ENCODE measurements at places on chromosomes 4 and X.

DNA sequence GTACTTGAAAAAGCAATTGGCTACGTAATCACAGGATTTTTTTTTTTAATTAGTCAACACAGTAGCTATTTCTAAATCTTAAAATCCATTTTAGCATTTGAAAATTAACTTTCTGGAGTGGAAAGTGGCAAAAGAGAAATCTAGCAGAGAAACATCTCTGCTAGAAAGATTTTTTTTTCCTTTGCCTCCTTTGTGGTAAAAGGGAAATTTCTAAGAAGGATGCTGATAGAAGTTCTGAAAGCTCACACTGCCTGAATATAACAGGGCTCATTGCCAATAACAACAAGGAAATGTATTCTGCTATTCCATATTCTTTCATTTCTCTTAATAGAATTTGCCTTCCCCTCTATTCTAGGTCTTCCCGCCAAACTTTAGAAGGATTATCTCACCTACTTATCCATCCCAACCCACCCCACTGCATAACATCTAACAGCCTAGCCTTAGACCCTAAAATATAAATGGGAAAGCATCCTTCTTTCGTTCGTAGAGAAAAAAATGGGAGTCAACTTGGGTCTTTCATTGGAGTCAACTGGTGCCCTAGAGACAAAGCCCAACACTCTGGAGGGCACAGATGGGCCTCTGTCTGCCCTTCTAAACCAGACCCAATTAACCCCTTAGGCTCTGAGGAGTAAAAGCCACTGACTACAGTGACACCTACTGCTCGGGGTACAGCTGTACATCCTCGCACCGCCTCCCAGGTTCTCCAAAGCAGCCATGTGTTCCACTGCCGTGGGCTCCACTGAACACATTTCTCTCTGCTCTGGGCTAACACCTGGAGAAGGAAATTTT is 103.9 kb downstream of the MAML3 start:
- DNase-seq: no peak
- no peak overlapping the region for H3K27ac ChIP-seq
- H3K4me3 ChIP-seq: no peak overlapping the region
- H3K27me3 ChIP-seq: no peaks in the 10 kb centered on the region

DNA sequence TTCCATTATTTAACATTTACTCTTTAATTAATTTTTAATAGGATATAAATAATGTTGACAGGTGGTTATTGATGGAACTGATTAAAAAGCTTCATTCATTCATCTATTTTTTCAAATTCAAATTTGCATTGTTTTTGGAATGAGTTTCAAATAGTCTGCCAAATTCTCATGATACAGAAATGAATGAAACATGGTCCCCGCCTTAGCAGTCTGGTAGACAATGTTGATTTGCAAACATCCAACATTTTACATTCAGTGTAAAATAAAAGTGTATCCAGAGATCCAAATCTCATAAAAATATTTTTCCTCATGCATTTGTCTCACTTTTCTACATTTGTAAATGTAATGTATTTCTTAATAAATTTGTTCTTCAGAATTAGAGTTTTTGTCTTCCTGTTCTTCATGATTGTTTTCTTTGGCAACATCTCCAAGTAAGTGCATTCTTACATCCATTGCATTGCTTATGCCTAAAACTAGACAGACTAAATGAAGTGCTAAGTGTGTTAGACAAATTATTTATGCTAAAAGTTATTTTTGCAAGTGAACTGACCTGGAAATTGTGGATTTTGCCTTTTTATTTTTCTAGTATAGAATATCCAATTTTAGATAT is 142.3 kb downstream of the PCDH18 start:
- no peaks in the 10 kb centered on the region for H3K36me3 ChIP-seq
- H3K4me1 ChIP-seq: no peaks in the 10 kb centered on the region
- no peak overlapping the region for H3K27ac ChIP-seq
- no peaks in the 10 kb centered on the region for H3K27me3 ChIP-seq
- H3K4me3 ChIP-seq: no peak overlapping the region
- DNase-seq: no peak

DNA sequence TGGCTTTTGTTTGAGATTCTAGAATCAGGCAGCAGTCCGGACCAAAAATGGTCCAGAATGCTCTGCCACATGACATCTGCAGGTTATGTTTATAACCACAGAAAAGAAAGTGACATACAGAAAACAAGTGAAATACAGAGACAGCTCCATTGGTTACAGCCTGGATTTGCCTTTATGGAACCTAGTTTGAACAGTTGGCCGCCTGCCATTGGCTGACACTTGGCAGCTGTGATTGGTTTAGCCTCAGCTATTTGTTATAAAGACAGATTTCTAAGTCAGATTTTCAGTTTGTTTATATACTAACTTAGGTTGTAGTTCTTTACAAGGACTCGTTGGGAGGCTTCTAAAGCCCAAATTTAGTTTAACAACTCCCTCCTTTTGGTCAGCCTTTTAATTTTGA is 40.8 kb upstream of the IL9R start:
- no peak overlapping the region for H3K4me3 ChIP-seq
- no peaks in the 10 kb centered on the region for H3K36me3 ChIP-seq
- peaks cover 7% of the 10 kb centered on the region for H3K4me1 ChIP-seq
- no peak for DNase-seq
- H3K27ac ChIP-seq: no peak overlapping the region

DNA sequence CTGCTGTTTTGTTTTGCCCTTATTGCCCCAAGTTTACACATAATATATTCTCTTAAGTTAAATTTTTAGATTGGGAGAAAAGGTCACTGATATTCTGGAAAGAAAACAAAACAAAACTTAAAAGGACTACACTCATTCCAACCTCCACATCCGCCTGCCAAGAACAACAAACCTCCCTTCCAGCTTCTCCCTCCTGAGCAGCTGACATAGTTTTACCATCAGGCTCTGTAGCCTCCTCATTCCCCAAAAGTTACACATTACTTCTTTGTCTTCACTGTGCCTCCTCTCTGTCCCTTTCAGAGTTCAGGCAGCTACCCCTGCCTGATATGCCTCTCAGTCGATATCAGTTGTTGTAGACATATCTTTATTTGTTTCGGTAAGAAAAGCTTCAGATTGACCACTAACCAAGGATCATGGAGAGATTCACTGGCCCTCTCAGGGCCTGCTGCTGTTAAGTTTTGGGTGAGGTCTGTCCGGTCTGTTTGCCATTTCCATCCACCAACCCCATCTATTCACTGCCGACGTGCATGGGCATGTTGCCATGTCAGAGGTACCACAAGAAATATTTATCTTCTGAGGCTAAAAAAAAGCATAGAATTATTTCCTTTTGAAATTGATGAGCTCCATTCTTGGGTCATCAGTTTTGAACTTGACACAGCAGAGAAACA is 164.1 kb downstream of the GASK1B start:
- no peaks in the 10 kb centered on the region for H3K27me3 ChIP-seq
- DNase-seq: no peak
- H3K4me3 ChIP-seq: no peak overlapping the region
- no peaks in the 10 kb centered on the region for H3K36me3 ChIP-seq

DNA sequence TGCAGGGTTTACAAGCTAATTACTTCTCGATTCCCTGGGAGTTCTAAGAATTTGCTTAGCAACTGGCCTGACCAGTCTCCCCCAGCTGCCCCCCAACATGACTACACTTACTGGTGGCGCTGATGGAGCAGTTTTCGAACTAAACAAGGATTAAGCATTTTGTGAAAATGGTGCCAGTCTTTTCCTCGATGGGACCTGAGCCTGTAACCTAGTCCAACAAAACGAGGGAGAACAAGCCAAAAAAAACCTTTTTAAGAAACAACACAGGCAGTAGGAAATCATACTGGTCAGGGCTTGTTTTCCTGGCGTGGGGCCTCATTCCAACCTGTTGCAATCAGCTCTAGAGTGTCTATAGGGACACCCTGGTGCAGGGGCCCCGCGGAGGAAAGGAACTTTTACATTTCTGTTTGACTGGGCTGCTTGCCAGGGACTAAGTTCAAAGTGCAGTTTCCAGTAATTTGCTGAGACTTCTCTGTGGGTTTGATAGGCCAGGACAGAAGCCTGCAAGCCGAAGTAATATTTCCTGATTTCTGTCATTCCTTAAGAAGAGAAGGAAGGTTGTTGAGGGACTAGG is 158.7 kb downstream of the SPRY1 start:
- DNase-seq: no peak
- no peak overlapping the region for H3K4me3 ChIP-seq
- H3K4me1 ChIP-seq: no peaks in the 10 kb centered on the region
- H3K36me3 ChIP-seq: no peaks in the 10 kb centered on the region

DNA sequence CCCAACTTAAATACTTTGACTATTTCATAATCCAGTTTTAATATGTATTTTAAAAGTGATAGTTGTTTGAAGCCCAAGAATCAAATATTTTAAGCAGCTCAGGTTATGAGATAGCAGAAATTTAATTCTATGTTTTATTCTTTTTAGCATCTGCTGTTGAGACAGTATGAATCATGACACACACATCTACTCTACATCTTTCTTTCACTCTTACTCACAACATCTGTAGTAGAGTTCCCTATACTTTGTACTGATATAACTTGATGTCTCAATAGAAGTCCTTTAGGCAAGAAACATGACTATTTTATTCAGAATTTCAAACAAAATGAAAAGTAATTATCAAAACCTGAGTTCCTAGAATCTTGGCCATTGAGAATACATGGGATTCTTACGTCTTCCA is 187.9 kb upstream of the GNPDA2 start:
- no peak for DNase-seq
- H3K27me3 ChIP-seq: no peaks in the 10 kb centered on the region
- H3K27ac ChIP-seq: no peak overlapping the region
- no peaks in the 10 kb centered on the region for H3K36me3 ChIP-seq
- H3K4me1 ChIP-seq: 0 out of 2 replicates have a peak, but pooled peaks cover 3% of the 10 kb centered on the region

DNA sequence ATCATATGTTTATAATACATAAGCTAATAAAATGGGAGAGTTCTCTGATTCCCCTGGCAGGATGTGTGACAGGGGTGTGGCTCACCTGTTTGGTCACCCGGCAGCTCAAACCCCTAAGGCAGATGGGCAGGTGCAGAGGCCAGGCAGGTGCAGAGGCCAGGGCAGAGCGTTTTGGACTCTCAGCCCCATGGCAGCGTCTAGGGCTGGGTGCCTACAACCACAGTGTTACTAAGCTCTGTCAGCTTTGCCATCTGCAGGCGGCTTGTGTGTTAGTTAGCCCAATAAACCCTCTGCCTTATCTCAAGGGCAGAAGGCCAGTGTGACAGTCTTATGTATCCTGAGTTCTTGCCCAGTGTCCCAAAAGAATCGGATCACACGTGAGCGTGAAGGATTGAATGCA is 54.0 kb upstream of the UGT2B15 start:
- no peaks in the 10 kb centered on the region for H3K27me3 ChIP-seq
- no peak overlapping the region for H3K4me3 ChIP-seq
- H3K36me3 ChIP-seq: no peaks in the 10 kb centered on the region
- DNase-seq: no peak
- no peaks in the 10 kb centered on the region for H3K4me1 ChIP-seq

DNA sequence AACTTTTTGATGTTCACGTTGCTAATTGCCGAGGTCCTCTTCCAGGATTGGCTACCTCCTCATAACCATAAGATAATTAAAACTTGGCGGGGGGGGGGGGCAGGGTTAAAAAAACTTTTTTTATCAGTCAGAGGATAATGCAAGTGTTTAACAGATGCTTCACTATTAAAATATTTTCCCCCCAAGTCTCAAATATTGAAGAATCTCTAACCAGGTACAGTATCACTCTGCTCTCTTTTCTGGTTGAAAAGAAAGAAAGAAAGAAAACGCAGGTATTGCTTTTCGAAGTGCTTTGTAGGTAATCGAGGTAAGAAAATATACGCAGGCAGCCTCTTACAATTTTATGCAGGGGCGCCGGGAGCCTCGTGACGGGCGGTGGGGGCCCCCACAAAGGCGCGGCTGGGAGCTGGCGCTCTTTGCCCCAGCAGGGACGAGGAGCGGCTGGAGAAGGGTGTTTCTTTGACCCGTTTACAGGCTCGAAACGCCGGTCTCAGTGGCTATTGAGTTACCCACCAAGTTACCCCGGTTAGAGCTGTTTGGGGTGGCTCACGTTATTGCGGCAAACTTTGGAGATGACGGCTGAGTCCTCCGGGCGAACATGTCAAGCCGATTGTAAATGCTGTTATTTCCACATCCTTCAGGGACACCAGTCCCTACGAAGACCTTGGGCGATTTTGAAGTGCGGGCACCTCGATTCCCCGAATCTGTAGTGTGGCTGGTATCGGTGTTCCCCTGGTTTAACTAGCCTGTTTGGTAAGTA is 477 bp upstream of the HAND2 start:
- DNase-seq: no peak
- H3K36me3 ChIP-seq: no peaks in the 10 kb centered on the region
- H3K4me3 ChIP-seq: no peak overlapping the region
- no peaks in the 10 kb centered on the region for H3K4me1 ChIP-seq

DNA sequence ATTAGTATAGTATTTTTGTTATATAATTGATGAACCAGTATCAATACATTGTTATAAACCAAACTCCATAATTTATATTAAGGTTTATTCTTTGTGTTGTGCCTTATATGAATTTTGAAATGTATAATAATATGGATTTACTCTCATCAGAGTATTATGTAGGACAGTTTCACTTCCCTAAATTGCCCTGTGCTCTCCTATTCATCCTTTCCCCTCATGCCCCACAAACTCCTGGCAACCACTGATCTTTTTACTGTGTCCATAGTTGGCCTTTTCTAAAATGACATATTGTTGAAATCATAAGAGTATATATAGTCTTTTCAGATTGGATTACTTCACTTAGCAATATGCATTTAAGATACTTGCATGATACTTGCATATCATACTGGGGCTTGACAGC is 958.1 kb upstream of the GRID2 start:
- no peaks in the 10 kb centered on the region for H3K4me1 ChIP-seq
- DNase-seq: no peak
- no peaks in the 10 kb centered on the region for H3K27me3 ChIP-seq
- H3K27ac ChIP-seq: no peak overlapping the region

- H3K27ac ChIP-seq: no peak overlapping the region
- DNase-seq: no peak
- peaks cover 57% of the 10 kb centered on the region for H3K27me3 ChIP-seq
- H3K4me1 ChIP-seq: peaks cover 9% of the 10 kb centered on the region
Measured at GRCh38 chr4:8766610-8767009, 105.0 kb downstream of the HMX1 start.

- H3K36me3 ChIP-seq: no peaks in the 10 kb centered on the region
- no peaks in the 10 kb centered on the region for H3K27me3 ChIP-seq
- no peak overlapping the region for H3K4me3 ChIP-seq
- DNase-seq: no peak
- H3K4me1 ChIP-seq: no peaks in the 10 kb centered on the region
- H3K27ac ChIP-seq: no peak overlapping the region
Measured at GRCh38 chr4:118367361-118367760, 14.6 kb upstream of the PRSS12 start.

GRCh38 chr4:159158083-159158617 is 55.3 kb downstream of the RAPGEF2 start:
- no peak overlapping the region for H3K4me3 ChIP-seq
- H3K36me3 ChIP-seq: no peaks in the 10 kb centered on the region
- H3K27ac ChIP-seq: no peak overlapping the region
- H3K4me1 ChIP-seq: peaks cover 9% of the 10 kb centered on the region
- H3K27me3 ChIP-seq: no peaks in the 10 kb centered on the region

DNA sequence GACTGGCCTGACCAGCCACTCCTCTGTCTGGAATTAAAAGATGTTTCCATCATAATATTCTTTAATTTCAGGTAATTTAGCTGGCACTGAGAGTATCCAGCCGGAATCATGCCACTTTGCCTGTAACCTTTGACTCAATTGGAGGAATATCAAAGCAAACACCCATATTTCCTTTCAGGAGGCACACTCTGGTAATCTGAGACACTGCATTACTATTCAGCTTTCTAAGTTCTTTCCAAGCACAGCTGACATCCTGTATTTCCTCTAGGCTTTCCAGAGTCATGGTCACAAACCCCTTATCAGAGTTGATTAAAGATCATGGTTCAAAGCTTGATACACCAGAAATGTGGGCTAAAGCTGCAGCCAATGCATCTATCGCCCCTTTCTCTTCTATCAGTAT is 29.3 kb downstream of the INTS12 start:
- H3K4me1 ChIP-seq: no peaks in the 10 kb centered on the region
- H3K4me3 ChIP-seq: no peak overlapping the region
- H3K27me3 ChIP-seq: no peaks in the 10 kb centered on the region
- no peak overlapping the region for H3K27ac ChIP-seq
- DNase-seq: no peak
- peaks cover 6% of the 10 kb centered on the region for H3K36me3 ChIP-seq

All from MM.1S (cell line).